ENCODE measurements at places on chromosomes 1 and 21. TPM values are rescaled to one million over a fixed set of nuclear protein-coding genes. Genes with fewer than 3 reads are reported as not detected.
A peak's percentile ranks its signal among the peaks of the same experiment; 100 is the strongest.

The LMX1A gene
- not detected for total RNA-seq

The PER3 gene
- 9.0 TPM for total RNA-seq

The SYNJ1 gene
- 4.1 TPM for total RNA-seq

The TRIM45 gene
- total RNA-seq, result 17.1 TPM

The FAM151A gene
- total RNA-seq, result not detected

The KIF14 gene
- 0.36 TPM for total RNA-seq

The IL19 gene
- not detected for total RNA-seq

GRCh38 chr1:181122222-181122621, 33.7 kb downstream of the IER5 start:
- no peak for DNase-seq

GRCh38 chr21:25967901-25968438, 202.6 kb downstream of the APP start:
- no peak for DNase-seq

- DNase-seq, result peak; percentile 37
These were observed 26.8 kb downstream of the PTTG1IP start for GRCh38 chr21:44846485-44847260.

- peak; percentile 88 for DNase-seq
These were observed 76.3 kb downstream of the UCK2 start for GRCh38 chr1:165903672-165904071.

DNA sequence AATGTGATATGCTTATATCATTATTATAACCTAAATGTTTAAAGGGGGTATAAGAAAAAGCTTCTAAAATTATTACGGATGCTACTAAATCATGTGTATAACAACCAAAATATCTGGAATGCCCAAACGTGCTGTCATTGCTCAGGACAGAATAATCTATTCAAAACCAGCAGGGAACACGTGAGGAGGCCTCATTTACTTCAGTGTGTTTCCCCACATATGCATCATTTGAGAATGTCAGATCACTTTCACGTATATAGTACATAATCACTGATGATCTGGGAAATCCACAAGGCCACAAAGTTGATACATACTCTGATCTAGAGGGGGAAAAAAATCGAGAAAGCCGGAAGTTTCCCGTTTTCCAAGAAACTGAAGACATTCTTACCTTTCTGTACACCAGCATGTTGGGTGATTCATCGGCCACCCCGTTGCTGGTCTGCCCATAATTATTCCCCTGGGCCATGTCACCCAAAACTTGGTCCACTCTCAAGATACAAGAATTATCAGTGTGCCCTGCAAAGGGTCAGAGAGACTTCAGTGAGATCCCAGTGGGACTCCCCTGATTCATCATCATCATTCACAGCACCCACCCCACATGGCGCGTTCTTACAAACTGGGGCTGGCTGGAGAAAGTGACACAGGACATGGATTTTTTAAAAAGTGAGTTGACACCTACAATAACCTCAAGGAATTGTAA, 1.5 kb downstream of the RGS7 start:
- no peak for DNase-seq

DNA sequence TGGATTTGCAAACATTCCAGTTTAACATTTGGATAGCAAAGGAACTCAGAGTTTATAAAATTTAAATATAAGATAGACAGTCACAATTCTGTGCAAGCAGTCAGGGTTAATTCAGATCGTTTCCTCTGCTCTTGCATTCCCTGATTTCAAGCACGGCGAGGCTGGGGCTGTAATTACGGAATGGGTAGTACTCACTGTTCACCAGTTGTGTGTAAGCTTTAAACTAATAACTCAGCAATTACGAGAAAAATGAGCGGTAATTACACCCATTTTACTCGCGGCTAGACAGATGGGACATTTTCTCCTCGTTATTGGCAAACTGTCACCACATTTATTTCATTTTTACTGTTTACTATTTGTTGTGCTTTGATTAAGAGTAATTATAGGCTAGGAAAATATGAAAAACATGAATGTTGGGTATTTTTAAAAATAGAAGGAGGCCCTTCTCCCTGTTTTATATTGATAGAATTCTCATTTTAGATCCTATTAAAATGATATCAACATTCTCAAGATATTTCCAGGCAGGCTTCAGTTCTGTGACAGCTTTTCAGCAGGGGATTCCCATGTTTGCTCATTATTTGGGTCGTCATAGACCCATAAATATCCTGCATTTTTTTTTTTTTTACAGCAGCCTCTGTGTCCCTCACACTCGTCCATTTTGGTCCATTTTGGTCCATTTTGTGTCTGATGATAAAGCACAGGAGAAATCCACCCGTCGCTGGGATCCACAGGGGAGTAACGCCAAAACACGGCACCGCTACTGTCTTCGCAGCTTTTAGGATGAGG, 208.3 kb downstream of the DSCAM start:
- DNase-seq, result no peak

- no peak for DNase-seq
These were observed 17.6 kb downstream of the NPHP4 start for GRCh38 chr1:5974631-5975030.
